ENCODE measurements at places on chromosomes 4 and X. TPM values are rescaled to one million over a fixed set of nuclear protein-coding genes. Genes with fewer than 3 reads are reported as not detected.

The PPP2R2C gene
- not detected for total RNA-seq

The ANKRD50 gene
- 21.2 TPM for total RNA-seq

The TEX11 gene
- total RNA-seq = not detected

The ADGRL3 gene
- not detected for total RNA-seq

The DCAF8L2 gene
- not detected for total RNA-seq

The NAP1L3 gene
- 10.0 TPM for total RNA-seq

The VCX3B gene
- total RNA-seq = not detected

The GYG2 gene
- total RNA-seq = not detected

The DCHS2 gene
- not detected for total RNA-seq

The SHROOM4 gene
- total RNA-seq = not detected

The MUC7 gene
- not detected for total RNA-seq

The GJB1 gene
- total RNA-seq = not detected

The GAGE13 gene
- not detected for total RNA-seq

The GAGE12E gene
- not detected for total RNA-seq

The LARP7 gene
- total RNA-seq = 33.9 TPM

GRCh38 chr4:27684610-27685011 is 824.0 kb downstream of the STIM2 start:
- peak; percentile 51 for DNase-seq

DNA sequence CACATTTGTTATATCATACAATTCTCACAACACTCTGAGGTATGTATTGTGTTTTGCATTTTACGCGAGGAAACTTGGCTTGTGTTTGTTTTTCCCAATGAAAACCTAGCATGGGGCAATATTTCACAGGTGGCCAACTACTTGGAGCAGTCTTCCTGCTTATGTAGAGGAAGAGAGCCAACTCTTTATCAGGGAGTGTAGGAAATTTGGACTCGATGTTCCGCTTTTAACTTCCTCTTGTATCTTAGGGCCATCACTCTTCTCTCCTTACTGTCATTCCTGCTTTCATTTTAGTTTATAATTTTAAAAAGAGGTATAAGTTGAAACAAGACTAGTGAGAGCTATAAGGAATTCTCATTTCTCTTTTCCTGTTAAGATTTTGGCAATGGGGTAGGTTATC is 107.7 kb upstream of the RPS6KA3 start:
- no peak for DNase-seq

DNA sequence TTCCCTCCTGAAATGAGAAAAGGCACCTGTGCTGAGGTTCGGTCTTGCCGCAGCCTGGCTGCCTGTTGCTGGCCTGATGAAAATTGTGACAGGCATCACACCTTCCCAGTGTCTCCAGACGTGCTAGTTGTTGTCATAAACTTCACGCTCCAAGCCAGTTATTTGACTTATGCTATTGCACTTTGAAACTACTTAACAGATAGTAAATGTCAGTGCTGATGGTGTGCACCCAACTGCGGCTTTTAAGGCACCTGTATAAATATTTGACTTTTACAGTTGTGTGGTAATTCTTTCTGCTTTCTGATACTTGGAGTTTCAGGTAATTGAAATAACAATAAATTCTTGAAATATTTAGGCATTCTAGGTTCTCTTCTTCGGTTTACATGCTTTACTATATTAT is 1.8 kb downstream of the WWC2 start:
- DNase-seq = no peak

- DNase-seq = no peak
Measured at GRCh38 chr4:186739802-186740434, 16.3 kb upstream of the FAT1 start.

GRCh38 chr4:98179951-98180350 is 36.7 kb upstream of the STPG2 start:
- no peak for DNase-seq

GRCh38 chrX:129522184-129523078 is 859 bp downstream of the SMARCA1 start:
- peak; percentile 55 for DNase-seq

DNA sequence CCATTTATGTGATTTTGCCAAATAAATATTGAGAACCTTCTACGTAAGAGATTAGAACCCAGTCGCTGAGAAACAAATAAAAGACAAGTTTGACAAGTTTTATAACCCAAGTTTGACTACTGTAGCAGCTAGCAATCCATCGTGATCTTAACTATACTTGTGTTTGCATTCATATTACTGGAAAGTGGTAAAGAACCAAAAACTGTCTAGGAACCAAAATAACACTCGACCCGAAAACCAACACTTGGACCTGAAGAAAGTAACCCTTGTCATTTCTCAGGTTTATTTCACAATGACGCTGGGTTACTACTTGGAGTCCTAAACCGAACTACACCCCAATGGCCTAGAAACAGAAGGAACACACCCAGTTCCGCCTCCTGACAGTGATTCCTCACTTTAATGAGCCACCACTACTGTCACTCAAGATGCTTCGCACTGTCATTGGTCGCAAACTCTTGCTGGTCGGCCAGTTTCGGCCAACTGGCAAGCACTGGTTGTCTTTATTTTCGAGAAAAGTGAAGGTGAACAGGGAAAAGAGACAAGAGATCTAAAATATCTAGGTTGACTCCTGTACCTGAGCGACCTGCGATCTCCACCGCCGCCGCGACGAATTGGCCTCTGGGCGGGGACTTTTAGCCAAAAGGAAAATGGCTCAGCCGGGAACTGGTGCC is 496 bp downstream of the FBXO8 start:
- peak; percentile 95 for DNase-seq

DNA sequence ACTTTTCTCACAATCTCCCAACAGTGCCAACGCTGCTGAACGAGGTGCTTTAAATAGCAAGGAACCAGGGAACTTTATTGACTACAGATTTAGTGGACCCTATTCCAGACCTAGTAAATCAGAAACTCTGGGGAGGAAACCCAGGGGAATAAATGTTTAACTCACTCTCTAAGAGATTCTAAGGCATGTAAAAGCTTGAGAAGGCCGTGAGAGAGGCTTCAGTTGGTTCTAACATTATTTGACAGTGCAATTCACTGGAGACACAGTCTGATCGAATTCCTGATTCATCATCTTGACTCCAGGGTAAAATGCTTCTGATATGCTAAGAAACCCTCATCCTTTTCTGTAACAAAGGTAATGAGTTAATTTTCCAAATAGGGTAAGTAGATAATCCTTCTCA is 494.4 kb downstream of the KCNIP4 start:
- no peak for DNase-seq

DNA sequence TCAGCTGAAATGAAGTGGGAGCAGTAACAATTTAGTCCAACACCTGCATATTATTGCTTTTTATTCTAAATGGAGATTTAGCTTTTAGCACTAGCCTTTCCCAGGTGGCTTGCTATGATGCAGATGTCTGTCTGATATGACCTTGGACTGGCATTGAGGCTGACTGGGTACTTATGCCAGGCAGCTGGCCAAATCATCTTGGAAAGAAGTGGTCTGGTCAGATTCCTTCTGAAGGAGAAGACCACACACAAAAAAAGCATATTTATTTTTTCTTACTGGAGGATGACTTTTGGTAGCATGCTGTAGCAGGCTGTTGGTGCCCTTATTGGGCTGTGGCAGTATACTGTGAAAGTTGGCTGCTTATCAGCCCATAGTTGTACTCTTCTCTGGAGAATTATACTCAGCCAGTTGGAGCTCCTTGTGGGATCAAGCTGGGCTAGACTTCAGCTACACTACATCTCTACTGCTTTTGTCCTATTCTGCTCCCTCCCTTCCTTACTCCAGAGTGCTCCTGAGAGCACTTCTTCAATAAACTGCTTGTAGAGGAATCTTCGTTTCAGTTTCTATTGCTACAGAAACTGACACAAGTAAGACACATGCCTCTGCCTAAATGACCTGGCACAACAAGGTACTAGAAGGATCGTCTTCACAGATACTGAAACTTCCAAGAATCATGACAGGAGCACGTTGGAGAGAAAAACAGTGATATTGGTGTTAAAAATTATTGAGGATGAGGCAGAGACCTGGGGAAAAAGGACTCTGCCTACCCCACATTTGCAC is 196.8 kb upstream of the RPS6KA3 start:
- no peak for DNase-seq

DNA sequence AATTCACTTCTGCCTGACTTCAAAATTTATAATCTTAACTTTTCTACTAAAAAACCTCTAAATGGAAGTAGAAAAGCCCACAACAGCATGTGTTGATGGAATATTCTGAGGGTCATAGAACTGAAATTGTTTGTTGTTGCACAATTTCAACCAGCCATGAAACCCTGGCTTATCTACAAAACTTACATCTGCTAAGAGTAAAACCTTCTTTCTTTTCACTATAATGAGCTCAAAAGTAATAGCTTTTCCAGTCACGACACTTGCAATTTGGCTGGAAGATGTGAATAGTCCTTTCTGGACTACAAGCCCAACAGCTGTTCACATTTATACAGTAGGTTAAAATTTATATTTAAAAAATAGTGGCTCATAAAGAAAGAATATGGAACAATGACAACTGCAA is 250.0 kb downstream of the GPAT3 start:
- DNase-seq = no peak

DNA sequence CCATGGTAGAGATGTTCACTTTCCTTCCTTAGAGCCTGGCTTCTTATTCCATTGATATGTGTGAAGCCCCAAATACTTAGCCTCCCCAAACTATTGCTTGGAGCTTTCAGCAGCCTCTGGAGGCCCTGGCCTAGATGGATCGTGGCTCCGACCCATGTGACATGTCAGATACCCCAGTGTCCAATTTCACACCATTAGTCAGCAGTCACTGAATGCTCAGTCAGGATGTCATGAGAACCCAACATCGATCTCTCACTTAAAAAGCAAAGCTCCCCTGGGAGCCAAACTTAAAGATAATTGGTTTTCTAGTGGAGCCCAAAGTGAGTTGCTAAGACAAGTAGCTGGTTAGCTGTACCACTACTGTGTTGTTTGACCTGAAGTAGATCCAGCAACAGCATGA is 41.6 kb upstream of the IGSF1 start:
- no peak for DNase-seq

DNA sequence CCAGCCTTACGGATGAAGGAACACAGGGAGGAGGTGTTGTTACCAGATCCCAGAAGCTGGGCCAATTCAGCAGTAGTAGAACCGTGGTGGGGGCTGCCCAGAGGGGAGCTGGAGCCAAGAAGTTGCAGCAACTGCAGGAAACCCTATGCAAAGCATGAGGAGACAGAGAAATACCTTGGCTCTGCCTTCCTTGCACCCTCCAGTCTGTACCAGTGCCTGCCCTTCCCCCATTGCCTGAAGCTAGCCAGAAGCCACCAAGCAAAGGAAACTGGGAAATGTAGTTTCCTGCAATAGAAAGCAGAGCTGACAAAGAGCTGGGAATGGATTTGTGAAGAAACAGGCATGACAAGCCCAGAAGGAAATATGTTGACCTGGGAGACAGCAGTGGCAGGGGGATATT is 108.7 kb upstream of the FUNDC1 start:
- no peak for DNase-seq

DNA sequence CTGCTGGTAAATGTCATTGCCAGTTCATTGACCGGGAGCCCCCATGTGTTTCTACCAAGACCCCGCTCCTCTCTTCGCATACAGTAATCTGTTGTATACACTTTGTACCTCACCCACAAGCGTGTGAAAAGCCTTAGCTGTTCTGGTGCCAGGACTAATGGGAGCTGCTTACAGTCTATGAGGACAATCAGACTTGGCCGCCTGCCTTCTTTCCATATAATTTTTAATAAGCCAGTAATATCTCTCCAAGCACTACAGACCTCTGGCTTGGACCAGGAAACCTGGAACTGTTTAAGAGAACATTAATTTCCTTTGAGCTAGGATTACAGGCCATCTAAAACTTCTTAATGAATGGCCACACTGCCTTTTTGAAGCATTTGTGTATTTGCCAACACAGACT is 149.7 kb upstream of the MSX1 start:
- no peak for DNase-seq

DNA sequence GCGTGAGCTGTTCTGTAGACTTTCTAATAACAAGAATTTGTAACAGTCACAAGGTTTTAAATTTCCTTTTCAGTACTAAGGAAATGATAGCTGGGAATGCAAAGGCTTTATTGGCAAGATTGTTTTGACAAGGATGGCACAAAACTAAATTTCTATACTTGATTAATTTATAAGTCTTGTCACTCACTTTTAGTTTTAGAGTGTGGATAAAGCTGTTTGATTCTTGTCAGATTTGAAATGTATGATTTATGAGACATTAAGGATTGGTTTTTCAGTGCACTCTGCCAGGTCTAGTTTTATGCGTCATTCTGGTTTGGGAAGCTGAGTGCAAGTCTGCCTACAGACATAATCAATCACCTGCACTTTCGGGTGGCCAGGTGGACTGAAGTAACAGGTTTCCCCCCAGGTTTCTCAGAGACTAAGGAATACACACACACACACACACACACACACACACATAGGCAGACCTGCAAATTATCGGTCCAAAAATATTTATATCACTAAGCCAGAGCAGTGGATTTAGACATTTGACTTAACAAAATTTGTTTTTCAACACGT is 9.3 kb downstream of the FHL1 start:
- no peak for DNase-seq

DNA sequence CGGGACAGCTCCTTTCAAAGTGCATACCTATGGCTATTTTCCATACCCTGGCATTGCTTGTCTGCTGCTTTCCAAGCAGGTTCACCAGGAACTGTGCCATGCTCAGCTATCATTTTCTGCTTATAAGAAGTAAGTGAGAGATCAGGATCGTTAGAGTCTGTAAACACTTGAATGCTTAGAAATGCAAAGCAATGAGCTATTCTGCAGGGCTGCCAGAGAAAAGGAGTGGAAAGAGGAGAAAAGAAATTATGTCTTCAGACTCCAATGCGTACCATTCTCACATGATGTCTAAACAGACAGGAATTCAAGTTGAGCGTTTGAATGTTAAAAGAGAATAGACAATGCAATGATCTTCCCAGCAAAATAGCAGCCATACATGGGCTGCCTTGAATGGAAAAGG is 245.5 kb upstream of the SLC7A11 start:
- DNase-seq = no peak

DNA sequence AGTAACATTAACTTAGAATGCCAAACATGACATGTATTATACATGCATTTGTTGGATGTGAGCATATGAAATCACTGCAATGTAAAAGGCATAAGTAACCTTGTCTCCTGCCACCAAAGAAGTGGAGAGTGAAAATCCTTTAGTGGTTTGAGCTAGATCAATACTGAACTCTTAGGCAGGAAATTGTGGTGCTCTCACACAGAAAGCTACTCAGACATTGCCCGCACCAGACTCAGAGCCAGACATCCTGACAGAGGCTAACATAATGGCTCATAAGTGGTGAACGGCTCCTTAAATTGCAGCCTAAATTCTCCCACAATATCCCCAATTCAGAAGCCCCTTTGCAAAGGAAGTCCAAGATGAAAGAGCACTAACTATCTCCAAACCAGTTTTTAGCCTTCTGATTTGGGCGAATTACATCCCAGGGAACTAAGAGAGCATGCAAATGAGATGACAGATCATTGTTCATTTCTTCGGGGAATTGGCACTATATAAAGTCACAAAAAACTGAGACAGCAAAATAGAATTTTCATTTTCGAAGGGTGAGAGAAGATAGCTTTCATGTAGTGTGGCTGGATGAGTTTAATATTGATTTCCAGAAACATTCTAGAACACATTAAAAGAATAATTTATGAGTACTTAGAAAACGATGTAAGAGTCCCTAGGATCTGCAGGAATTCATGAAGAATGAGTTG is 233.6 kb upstream of the RPS6KA3 start:
- no peak for DNase-seq

Data from HFFc6 (cell line).